Progenitor cell of endocrine pancreas (in vitro differentiated cells): ENCODE measurements at places on chromosomes 1 and 21. TPM values are rescaled to one million over a fixed set of nuclear protein-coding genes. Genes with fewer than 3 reads are reported as not detected.
A peak's percentile ranks its signal among the peaks of the same experiment; 100 is the strongest.

DNA sequence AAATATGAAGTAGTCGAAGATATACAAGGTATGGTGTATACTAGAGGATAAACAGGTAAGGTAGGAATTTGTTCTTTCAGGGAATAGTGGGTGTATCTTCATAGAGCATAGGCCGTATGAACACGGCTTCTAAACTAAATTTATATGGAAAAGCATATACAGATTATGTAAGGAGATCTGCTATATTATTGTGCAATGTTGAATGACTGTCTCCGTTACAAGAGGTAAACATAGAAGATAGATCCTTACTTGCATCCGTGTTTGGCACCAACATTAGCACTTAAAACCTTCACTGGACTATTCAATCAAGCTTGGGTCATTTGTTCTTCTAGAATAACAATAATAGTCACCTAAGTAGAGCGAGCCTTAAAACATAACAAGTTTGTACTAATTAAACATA, 45.9 kb downstream of the CLEC20A start:
- H3K36me3 ChIP-seq, result peaks cover 4% of the 10 kb centered on the region
- no peaks in the 10 kb centered on the region for H3K27me3 ChIP-seq
- H3K4me1 ChIP-seq, result peaks cover 21% of the 10 kb centered on the region
- H3K27ac ChIP-seq, result no peak overlapping the region

DNA sequence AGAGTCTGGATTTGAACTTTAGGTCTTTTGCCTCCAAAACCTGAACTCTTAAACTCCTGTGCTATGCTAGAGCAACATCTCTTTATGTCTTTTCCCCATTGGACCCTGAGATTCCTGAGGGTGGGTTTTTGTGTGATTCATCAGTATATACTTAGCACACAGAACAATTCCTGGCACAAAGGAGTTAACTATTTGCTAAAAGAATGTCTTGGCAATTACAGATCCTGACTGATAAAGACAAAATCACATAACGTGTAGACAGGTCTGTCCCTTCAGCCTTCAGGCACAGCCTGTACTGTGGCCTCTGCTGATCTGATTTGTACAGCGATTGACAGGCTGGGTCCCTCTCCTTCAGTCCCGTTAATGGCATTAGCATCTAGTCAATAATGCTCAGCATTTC, 162.4 kb upstream of the BEND5 start:
- H3K27ac ChIP-seq, result no peak overlapping the region
- H3K36me3 ChIP-seq, result no peaks in the 10 kb centered on the region
- no peak overlapping the region for H3K4me3 ChIP-seq
- no peak for DNase-seq
- H3K4me1 ChIP-seq, result no peaks in the 10 kb centered on the region
- no peaks in the 10 kb centered on the region for H3K27me3 ChIP-seq

DNA sequence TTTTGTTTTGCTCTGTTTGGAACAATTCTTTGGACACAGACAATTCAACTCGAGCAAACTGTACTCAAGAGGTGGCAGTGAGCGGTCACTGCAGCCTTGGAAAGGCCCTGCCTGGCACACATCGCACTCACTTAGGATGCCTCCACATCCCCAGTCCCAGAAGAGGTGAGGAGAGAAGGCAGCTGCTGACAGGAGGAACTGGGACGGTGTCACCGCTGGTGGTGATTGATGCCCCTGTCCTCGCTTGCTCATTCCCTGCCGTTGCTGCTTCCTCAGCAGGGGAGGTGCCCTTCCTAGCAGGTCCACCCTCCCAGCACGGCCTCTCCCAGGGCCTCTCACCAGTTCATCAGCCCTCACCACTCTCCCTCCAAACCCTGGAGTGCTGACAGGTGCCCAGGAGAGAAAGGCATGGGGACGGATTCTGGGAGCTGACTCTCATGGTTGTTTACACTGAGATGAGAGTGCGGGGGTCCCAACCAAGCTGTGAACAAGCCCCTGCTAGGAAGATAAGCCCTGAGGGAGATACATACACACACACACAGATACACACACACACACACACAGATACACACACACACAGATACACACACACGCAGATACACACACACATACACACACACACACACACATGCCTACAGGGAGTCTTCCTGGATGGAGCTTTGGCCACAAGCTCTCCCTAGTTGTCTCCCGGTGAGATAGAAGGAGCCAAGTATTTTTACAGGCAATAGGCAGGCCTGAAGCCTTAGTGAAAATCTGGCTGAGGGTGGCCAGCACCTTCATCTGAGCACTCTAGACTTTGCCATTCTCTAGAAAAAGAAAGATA, 101.1 kb downstream of the CDC7 start:
- no peak for DNase-seq
- H3K36me3 ChIP-seq, result no peaks in the 10 kb centered on the region
- H3K27me3 ChIP-seq, result peaks cover 6% of the 10 kb centered on the region

- peaks cover 1% of the 10 kb centered on the region for H3K36me3 ChIP-seq
- H3K27me3 ChIP-seq, result no peaks in the 10 kb centered on the region
- H3K4me1 ChIP-seq, result peaks cover 5% of the 10 kb centered on the region
- no peak for DNase-seq
- H3K27ac ChIP-seq, result no peak overlapping the region
These were observed 181.6 kb upstream of the CACYBP start for GRCh38 chr1:174818014-174818616.

DNA sequence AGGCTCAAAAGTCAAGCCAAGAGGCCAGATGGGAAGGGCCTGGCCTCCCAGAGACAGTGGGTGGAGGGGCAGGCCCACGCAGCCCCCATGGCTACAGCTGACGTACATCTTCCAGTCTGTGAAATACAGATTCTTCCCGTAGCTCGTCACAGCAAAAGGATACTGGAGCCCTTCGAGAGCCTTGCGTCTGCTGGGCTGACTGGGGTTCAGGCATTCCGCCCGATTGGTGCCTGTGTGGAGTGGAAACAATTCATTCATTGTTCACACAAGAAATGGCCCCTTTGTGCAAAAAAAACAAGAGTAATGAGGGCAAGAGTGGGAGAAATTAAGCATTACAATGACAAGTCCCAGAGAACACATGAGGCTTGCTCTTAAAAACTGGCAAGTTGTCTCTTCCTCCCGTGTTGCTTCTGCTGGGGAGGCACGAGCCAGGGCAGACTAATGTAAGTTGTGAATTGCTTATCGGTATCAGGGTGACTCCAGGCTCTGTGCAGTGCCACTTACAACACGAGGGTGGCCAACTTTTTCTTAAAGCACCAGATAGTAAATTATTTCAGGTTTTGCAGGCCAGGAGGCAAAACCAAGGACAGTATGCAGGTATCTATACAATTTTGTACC, 85.1 kb downstream of the NID1 start:
- H3K4me1 ChIP-seq, result peaks cover 4% of the 10 kb centered on the region
- no peak overlapping the region for H3K4me3 ChIP-seq
- H3K27ac ChIP-seq, result no peak overlapping the region
- DNase-seq, result no peak

- no peaks in the 10 kb centered on the region for H3K4me1 ChIP-seq
- H3K36me3 ChIP-seq, result no peaks in the 10 kb centered on the region
- H3K27me3 ChIP-seq, result peaks cover 18% of the 10 kb centered on the region
- H3K4me3 ChIP-seq, result no peak overlapping the region
- DNase-seq, result no peak
- no peak overlapping the region for H3K27ac ChIP-seq
These were observed 22.3 kb upstream of the FAM78B start for GRCh38 chr1:166189126-166189525.

- DNase-seq, result peak; percentile 71
- H3K4me3 ChIP-seq, result no peak overlapping the region
- H3K27ac ChIP-seq, result no peak overlapping the region
- H3K4me1 ChIP-seq, result peaks cover 3% of the 10 kb centered on the region
These were observed 18.8 kb downstream of the KNCN start for GRCh38 chr1:46532498-46533178.

- peaks cover 20% of the 10 kb centered on the region for H3K36me3 ChIP-seq
- H3K27ac ChIP-seq, result no peak overlapping the region
- H3K4me3 ChIP-seq, result no peak overlapping the region
- no peak for DNase-seq
These were observed 33.7 kb downstream of the PTGFRN start for GRCh38 chr1:116943438-116943837.

DNA sequence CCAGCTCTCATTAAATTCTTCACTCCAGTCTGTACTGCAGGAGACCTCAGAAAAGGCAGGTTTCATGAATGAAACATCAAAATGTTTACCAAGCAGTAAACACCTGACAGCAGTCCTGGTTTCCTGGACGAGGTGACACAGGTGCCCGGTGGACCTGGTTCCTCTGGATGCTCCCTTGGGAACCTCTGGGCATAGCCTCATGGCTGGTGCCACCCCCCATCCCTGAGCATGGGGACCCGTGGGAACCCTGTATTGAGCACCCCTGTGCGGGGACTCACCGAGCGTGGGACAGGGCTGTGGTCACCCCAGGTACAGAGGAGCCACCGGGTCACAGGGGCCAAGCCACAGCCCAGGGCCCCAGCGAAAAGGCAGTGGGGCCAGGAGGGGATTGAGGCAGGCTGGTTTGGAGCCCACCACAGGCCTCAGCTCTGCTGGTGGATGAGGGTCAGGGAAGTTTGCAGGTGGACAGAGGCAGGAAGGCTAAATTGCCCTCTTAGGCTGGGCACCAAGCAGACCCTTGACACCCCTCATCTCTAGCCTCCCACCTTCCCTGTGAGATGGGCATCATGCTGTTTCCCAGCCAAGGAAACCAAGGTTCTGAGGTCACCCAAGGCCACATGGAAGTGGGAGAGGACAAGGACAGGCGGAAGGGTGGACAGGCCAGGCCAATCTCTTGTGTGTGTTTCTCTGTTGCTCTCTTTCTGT, 158.4 kb downstream of the PTPRU start:
- no peak for DNase-seq
- H3K27ac ChIP-seq, result no peak overlapping the region
- H3K4me3 ChIP-seq, result no peak overlapping the region
- H3K36me3 ChIP-seq, result no peaks in the 10 kb centered on the region

GRCh38 chr1:42146626-42147320, 6.4 kb upstream of the GUCA2B start:
- H3K27me3 ChIP-seq, result peaks cover 14% of the 10 kb centered on the region
- DNase-seq, result peak; percentile 73
- no peak overlapping the region for H3K27ac ChIP-seq
- no peak overlapping the region for H3K4me3 ChIP-seq
- no peaks in the 10 kb centered on the region for H3K36me3 ChIP-seq

GRCh38 chr21:35517865-35518264, 468.8 kb upstream of the RUNX1 start:
- H3K27ac ChIP-seq, result no peak overlapping the region
- H3K4me3 ChIP-seq, result no peak overlapping the region
- DNase-seq, result no peak

GRCh38 chr1:91427741-91428140, 23.1 kb upstream of the HFM1 start:
- H3K36me3 ChIP-seq, result no peaks in the 10 kb centered on the region
- DNase-seq, result no peak
- peak overlapping the region; percentile 70 for H3K4me3 ChIP-seq
- H3K4me1 ChIP-seq, result peaks cover 12% of the 10 kb centered on the region

DNA sequence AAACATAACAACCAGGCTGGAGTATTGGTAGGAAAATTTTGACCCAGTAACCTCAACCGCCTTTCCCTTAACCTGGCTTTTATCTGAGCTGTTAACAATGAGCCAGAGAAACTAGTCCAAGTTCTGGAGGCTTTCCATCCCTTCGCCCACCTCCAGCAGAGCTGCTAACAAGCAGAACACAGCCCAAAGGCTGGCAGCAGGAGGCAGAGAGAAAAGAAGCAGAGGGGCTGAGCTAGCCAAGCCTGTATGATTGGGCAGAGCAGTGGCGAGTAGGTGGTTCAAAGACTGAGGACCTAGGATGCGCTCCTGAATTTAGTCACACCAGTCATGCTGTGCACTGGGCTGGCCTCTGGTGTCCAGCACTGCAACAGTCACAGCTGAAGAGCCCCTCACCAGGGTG, 123.0 kb downstream of the TNR start:
- no peaks in the 10 kb centered on the region for H3K36me3 ChIP-seq
- no peak for DNase-seq
- no peak overlapping the region for H3K4me3 ChIP-seq
- H3K4me1 ChIP-seq, result no peaks in the 10 kb centered on the region

- H3K4me3 ChIP-seq, result no peak overlapping the region
- DNase-seq, result no peak
- no peak overlapping the region for H3K27ac ChIP-seq
- peaks cover 3% of the 10 kb centered on the region for H3K4me1 ChIP-seq
- H3K27me3 ChIP-seq, result peaks cover 28% of the 10 kb centered on the region
These were observed 515.1 kb downstream of the OMA1 start for GRCh38 chr1:58031416-58031815.

DNA sequence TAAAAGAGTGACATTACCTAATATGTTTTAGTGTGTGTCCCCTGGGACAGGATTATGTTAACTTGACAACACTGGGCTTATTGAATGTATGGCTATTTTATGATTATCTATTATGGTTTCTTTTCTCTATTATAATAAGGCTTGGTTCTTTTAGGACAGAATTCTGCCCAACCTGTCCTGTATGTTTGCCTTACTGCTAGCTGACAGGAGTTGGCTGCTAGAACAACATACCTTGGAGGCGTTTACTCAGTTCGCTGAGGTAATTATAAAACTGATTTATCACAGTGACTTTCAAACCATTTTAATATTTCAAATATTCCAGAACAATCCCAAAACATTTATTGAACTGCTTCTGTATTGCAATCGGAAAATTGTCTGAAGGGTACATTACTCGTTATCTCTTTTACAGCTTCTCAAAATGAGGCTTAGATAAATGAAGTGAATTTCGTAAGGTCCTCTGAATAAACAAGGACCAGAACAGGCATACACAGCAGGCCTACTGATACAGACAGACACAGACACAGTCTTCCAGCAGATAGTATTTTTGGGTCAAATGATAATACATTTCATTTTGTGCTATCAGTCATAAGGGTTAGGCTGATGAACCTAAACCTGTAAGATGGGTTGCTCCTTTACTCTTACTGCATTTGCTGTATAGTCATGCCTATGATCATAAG, 44.2 kb downstream of the SCYL3 start:
- no peak overlapping the region for H3K27ac ChIP-seq
- H3K27me3 ChIP-seq, result no peaks in the 10 kb centered on the region
- H3K4me3 ChIP-seq, result no peak overlapping the region
- no peak for DNase-seq
- H3K4me1 ChIP-seq, result no peaks in the 10 kb centered on the region

GRCh38 chr1:116064616-116065015, 46.6 kb upstream of the MAB21L3 start:
- DNase-seq, result no peak
- no peaks in the 10 kb centered on the region for H3K4me1 ChIP-seq
- H3K27me3 ChIP-seq, result no peaks in the 10 kb centered on the region
- H3K27ac ChIP-seq, result no peak overlapping the region
- H3K36me3 ChIP-seq, result peaks cover 6% of the 10 kb centered on the region

DNA sequence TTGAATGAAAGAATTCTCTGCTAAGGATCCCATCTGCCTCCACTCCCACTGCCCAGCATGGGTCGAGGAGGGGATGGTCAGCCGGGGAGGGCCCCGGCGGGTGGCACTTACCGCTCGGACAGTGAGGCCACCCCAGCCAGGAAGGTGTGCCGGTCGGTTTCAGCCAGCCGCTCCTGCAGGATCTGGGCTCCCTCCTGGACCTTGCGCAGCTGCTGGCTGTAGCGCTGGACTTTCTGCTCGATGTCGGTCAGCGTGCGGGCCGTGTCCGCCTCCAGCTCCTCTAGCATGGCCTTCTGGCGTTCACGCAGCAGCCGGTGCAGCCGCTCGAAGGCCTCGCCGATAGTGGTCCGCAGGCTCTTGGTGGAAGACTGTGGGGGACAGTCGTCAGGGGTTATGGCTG, 22.3 kb downstream of the TRIM62 start:
- no peak overlapping the region for H3K27ac ChIP-seq
- H3K4me1 ChIP-seq, result peaks cover 4% of the 10 kb centered on the region
- H3K36me3 ChIP-seq, result no peaks in the 10 kb centered on the region
- no peak overlapping the region for H3K4me3 ChIP-seq

- H3K27me3 ChIP-seq, result peaks cover 3% of the 10 kb centered on the region
- no peak for DNase-seq
- no peak overlapping the region for H3K27ac ChIP-seq
These were observed 12.9 kb upstream of the C1orf115 start for GRCh38 chr1:220677251-220677650.

Gene GPR52
- total RNA-seq, result 0.89 and 0.93 TPM in 2 replicates

Gene TFF3
- 40.1 and 40.3 TPM in 2 replicates for total RNA-seq

Gene BRDT
- total RNA-seq, result not detected in 2 replicates

Gene NUAK2
- 4.5 and 5.6 TPM in 2 replicates for total RNA-seq

Gene KRTAP11-1
- total RNA-seq, result not detected in 2 replicates
